ENCODE measurements at places on chromosomes 3 and 15.

GRCh38 chr3:98705694-98706093, 57.4 kb upstream of the ST3GAL6 start:
- DNase-seq: no peak

- no peak for DNase-seq
These were observed 1.3 kb upstream of the CHRNB4 start for GRCh38 chr15:78642331-78642730.

DNA sequence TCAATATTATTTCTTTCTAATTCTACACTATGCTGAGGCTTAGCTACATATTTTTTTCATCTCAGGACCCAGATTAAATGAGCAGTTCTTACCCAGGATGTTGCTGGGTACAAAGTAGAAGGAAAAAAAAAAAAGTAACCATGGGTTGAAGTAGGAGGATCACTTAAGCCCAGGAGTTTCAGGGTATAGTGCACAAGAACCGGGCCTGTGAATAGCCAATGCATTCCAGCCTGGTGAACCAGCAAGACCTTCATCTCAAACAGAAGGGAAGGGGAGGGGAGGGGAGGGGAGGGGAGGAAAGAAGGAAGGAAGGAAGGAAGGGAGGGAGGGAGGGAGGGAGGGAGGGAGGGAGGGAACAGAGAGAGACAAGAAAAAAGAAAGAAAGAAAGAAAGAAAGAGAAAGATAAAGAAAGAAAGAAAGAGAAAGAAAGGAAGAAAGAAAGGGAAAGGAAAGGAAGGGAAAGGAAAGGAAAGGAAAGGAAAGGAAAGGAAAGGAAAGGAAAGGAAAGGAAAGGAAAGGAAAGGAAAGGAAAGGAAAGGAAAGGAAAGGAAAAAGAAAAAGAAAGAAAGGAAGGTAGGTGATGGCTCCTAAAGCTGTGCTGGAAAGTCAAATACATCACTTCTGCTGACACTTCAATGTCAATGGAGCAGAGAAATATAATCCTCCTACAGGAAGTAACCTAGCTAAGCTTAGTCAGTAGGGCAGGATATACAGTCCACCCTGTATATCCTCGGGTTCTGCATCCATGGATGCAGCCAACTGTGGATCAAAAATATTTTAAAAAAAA, 206.8 kb upstream of the TGFBR2 start:
- DNase-seq: no peak

DNA sequence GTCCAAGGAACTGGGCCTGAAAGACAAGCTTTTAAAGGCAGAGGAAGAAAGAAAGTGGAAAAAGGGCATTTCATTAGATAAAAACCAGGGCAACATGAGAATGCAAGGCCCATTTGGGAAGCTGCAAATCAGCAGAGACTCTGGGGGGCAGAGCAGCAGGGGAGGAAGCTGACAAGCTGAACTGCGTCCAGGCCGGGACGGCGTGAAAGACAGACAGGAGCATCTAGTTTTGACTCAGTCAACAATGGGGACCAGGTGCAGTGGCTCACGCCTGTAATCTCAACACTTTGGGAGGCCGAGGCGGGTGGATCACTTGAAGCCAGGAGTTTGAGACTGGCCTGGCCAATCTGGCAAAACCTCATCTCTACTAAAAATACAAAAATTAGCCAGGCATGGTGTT, 69.9 kb downstream of the CDC25A start:
- DNase-seq: no peak

DNA sequence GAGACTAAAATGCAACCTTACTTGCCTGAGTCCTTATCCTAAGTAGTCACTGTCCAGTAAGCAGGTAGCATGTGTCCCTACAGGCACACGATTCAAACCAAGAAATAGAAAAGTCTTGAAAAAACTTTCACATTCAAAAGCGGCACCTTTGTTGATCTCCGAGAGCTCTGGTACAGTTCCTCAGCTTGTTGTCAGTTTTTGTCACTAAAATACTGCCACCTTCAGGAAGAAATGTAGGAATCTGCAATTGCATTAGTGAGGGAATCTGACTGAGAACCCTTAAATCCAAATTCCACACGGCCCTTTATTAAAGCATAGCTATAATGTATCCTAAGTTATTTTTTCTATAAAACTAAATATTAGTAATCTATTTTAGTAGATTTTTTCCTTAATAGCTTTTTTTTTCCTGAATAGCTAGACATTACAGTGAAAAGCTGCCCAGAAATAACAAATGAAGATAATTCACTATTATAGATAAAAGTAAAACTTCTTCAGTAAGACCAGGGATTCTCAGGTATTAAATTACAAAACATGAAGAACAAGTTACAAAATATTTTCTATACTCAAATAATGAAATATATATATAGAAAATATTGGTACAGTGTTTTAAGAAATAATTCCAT, 44.0 kb downstream of the CCDC54 start:
- no peak for DNase-seq

DNA sequence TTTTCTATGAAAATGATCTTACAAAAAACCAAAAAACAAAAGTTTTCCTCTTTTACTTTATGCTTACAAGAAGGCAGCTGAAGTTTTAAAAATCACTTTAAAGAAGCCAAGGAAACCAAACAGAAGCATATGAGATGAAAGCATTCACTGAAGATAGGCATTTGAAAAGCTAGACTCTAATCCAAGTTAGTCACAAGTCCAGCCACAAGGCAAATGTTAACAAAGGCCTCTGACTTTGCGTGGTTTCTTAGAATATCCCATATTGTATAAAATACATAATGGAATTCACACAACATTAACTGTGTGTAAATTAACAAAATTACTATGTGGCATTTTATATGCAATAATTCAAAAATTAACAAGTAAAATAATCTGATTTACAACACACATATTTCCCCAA, 17.7 kb downstream of the MRPL3 start:
- no peak for DNase-seq

GRCh38 chr3:64801856-64802255, 114.1 kb upstream of the ADAMTS9 start:
- no peak for DNase-seq

- DNase-seq: no peak
These were observed 86.3 kb upstream of the CDV3 start for GRCh38 chr3:133487204-133487603.

GRCh38 chr15:101827257-101827656, 15.3 kb downstream of the OR4F15 start:
- no peak for DNase-seq

- no peak for DNase-seq
These were observed 3.0 kb downstream of the SELENOT start for GRCh38 chr3:150605998-150606641.

GRCh38 chr3:55571913-55572312, 84.8 kb upstream of the WNT5A start:
- DNase-seq: no peak

- DNase-seq: no peak
These were observed 609.9 kb upstream of the CFAP20DC start for GRCh38 chr3:59659755-59660154.

- no peak for DNase-seq
These were observed 651.4 kb upstream of the NECTIN3 start for GRCh38 chr3:110420158-110420641.

GRCh38 chr15:29440541-29440940, 170.9 kb upstream of the NSMCE3 start:
- no peak for DNase-seq

DNA sequence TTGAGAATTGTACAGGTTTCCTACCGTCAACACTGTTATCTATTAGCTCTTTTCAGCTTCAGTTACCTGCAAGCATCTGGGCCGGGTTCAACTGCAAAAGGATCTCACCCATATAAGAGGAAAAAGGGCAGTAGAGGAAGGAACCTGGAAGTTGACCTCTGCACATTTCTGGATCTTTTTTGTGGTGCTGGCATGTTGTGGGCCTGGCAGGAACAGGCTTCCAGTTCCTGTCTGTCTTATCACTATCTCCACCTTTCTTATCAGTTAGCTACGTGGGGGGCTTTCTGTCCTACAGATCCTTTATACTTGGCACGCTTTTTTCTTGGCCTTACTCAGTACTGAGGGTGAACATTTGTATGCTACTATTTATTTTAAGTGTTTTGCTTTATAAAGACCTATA, 42.2 kb upstream of the TJP1 start:
- no peak for DNase-seq

GRCh38 chr15:91192690-91193377, 92.8 kb downstream of the SV2B start:
- no peak for DNase-seq

DNA sequence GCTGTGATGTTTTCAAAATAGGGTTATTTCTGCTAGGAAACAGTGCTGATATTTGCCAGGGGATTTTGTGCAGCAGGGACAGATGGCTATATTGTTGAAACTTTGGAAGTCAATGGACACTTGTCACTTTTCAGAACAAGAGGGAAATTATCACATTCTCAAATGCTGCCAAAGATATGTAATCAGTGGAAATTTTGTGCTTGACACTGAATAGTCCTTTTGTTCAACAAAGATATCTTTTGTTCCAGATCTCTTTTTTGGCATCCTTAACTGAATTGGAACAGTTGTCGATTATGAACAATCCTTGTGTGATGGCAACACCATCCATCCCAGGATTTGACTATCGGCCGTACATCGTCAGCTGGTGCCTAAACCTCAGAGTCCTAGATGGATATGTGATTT, 7.8 kb downstream of the CEP97 start:
- DNase-seq: no peak

- DNase-seq: no peak
These were observed 3.6 kb downstream of the FAM107A start for GRCh38 chr3:58573640-58574039.

DNA sequence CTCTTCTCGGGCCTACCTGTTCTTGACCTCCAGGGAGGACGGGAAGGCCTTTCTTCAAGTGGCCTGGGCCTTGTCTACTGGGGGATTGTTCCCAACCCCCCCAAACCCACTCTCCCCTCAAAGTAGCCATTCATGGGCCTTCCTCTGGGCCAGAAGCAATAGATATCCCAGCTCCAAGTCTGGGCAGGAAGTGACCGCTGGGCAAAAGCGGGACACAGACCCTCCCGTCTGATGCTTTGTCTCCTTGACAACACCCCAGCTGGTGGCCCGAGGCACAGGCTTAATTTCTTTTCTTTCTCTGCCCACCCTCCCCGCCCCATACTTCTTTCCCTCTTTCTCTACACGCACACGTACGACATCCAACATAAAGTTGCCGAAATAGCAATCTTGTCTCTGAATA, 41.4 kb upstream of the FEZF2 start:
- DNase-seq: no peak

DNA sequence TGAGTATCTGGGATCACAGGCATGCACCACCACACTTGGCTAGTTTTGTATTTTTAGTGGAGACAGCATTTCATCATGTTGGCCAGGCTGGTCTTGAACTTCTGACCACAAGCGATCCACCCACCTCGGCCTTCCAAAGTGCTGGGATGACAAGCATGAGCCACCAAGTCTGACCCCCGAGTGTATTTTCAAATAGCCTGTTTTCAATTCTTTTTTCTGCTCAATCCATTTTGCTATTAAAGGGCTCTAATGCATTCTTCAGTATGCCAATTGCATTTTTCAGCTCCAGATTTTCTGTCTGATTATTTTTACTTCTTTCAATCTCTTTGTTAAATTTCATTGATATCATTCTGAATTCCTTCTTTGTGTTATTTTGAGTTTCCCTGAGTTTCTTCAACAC, 5.8 kb downstream of the OR5H6 start:
- no peak for DNase-seq

DNA sequence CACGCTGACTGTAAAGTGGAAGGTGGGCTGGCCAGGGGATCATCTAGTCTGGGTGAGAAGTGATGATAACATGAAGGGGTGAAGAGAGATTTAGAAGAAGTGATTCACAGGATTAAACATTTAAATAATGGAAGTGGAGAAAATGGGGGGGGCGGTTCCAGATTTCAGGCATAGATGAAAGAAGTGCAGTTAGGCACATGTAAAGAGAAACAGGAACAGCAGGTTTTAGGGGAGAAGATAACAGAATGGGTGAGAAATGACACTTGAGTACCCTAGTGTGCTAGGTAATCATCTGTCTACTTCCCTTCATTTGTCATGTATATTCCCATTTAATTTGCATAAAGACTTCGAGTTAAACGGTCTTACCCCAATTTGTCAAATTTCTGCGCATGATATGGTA, 15.3 kb downstream of the B3GNT5 start:
- DNase-seq: no peak

DNA sequence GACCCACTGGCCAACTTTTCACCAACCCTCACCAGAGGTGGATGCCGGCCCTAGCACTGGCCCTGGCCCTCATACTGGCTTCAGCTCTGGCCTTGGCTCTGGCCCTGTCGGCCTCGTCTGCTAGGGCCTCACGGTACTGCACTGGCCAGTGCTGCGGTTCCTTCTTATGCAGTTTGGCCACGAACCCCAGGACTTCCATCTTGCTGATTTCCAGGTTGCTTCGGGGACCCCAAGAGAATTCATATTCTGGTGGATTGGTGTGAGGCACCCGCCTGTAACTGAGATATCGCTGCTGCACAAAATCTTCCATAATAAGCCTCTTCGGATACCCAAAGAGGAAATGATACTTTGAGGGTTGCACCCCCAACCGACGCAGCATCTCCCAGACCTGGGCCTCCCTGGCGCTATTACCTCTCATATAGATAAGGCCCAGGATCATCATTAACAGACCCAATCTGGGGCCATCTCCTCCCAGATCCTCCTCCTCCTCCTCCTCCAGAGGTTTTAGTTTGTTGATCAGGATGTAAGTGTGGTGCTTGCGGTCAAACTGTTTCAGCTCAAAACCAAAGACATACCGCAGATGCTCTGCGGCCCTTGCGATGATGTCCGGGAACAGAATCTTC, 883 bp downstream of the MAGEF1 start:
- no peak for DNase-seq

DNA sequence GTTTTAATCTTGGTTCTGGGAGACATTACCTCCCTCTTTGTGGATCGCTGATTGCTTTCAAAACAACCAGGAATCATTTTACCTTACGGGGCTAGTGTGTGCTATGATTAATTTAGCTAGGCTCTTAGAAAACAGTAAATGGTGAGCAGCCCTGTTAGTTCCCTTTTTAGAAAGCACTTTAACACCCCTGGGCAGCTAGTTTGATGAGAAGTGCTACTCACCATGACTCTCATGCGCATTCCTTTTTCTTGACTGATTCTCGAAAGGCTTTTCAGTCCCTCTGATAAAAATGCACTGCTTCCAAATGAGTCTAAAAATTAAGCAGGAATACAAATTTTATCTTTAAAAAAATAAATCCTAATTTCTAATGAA, 75.3 kb upstream of the LEKR1 start:
- DNase-seq: no peak

DNA sequence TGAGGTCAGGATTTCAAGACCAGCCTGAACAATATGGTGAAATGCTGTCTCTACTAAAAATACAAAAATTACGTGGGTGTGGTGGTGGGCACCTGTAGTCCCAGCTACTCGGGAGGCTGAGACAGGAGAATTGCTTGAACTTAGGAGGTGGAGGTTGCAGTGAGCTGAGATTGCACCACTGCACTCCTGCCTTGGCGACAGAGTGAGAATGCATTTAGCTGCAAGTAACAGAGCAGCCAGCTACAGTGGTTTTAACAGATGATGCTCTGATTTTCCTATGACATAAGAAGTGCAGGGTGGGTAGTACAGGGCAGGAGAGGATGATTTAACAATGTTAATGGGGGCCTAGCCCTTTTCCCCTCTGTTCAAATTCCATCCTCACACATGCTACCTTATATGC, 267.9 kb downstream of the RPLP1 start:
- no peak for DNase-seq

GRCh38 chr3:110494093-110494490, 577.5 kb upstream of the NECTIN3 start:
- no peak for DNase-seq

GRCh38 chr3:53181024-53181371, 20.0 kb downstream of the PRKCD start:
- DNase-seq: no peak

- no peak for DNase-seq
These were observed 127.3 kb downstream of the EEFSEC start for GRCh38 chr3:128280481-128281052.

All from stimulated activated naive CD8-positive, alpha-beta T cell treated with anti-CD3 and anti-CD28 coated beads, Interleukin-15, amount 100 ng/mL, for 72 hours (primary cell).